ENCODE measurements at places on chromosomes 1 and 21. TPM values are rescaled to one million over a fixed set of nuclear protein-coding genes. Genes with fewer than 3 reads are reported as not detected.

GRCh38 chr1:57473448-57473847 lies 49.6 kb upstream of the DAB1 start:
- no peak for DNase-seq

DNA sequence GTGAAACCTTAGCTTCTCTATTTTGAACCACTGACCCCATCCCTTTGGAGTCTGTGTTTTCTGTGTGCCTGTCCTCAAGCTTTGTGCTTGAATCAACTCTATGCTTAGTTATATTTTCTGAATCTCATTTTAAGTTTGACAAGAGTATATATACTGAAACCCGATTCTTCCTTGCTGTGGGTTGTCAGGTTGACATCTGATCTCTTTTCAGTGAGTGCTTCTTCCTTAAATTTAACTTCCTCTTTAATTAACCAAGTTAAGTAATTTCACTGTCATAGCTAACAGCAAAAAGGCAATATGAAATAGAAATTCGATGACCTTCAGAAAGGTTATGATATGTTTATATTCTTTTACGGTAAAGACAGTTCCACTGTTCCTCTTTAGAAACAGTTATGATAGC lies 69.4 kb downstream of the C1orf21 start:
- DNase-seq = no peak

- no peak for DNase-seq
These were observed 11.6 kb upstream of the OLFML2B start for GRCh38 chr1:162035241-162035640.

DNA sequence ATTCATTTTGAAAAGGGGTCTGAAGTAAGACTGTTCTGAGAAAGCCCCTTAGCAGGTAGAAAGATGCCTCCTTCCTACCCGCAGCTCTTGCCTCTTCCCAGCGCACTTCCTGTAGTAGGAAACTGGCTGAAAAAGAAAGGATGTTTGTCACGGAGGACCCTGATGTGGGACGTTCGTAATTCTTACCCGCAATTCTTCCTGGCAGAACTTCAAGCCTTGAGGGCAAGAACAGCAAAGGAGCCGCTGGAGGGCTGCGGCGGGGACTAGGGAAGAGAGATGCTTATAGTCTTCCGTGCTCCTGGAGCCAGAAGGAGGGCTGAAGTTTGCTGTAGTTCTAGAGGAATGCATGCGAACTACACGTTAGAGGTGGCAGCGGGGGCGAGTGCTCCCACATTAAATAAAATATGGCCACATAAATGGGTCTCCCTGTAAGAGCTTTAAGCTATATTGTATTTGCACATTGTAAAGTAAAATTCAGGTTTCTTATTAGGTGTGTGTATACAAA lies 6.3 kb downstream of the C1orf53 start:
- no peak for DNase-seq

DNA sequence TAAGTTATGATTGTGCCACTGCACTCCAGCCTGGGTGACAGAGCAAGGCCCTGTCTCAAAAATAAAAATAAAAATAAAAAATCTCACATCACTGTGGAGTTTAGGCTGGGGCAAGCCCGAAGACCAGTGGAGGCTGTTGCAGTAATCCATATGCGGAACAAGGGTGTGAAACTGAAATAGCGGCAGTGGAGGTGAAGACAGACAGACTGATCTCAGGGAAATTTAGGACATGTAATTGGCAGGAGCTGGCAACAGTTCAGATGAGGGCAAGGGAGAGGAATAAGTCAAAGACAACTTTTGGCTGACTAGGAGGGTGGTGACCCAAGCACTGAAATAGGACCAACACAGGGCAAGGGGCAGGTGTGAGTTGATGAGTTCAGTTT lies 8.4 kb downstream of the ARMH1 start:
- no peak for DNase-seq

DMRTA2 gene
- total RNA-seq = not detected

SELP gene
- 1.7 TPM for total RNA-seq

DNA sequence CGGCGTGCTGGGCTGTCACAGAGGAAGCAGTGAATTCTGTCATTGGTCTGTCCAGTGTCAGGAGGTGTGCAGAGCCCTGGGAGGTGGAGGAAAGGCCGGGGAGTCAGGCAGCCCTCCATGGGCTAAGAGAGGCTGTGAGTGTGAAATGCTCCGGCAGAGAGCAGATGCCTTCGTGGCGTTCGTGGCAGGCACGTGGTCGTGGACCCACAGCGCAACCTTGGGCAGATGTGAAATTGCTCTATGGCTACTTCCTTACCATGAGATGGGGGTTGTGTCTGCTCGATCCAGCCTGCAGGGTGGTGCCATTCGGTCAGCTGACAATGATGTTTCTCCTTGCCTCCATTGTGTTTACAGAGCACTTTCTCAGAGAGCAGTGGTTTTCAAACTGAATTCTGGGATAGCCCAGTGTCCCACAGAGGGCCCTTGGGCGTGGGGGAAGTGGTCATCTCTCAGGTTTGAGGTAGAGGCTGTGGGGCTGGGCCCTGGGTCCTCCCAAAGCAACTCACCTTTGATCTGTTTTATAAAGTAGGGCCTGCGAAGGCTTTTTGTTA lies 27.9 kb downstream of the TNFRSF1B start:
- DNase-seq = no peak
